ENCODE measurements at places on chromosomes 2 and 18. TPM values are rescaled to one million over a fixed set of nuclear protein-coding genes. Genes with fewer than 3 reads are reported as not detected.

TMEM17 gene
- total RNA-seq: 2.6 TPM

AGAP1 gene
- total RNA-seq: 24.7 TPM

TMEM163 gene
- total RNA-seq: 1.6 TPM

SERPINB7 gene
- not detected for total RNA-seq

GRCh38 chr2:240913810-240914644, 7.9 kb downstream of the CROCC2 start:
- no peak for DNase-seq

DNA sequence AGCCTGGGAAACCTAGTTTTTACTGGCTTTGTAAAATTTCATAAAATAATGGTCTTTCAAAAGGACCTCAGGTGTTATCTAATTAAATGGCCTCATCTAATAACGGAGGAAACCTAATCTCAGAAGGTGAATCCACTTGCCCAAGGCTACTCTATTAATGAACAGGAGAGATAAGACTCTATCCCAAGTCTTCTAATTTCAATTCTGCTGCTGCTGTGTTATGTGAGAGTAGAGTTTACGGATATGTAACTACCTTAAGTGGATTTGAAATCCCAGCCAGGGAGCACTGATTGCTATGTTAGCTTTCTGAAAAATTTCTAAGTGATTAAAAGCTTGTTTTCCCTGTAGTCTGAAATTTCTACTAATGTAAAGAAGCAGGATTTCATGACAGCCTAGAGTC, 17.2 kb upstream of the ADCY3 start:
- no peak for DNase-seq

DNA sequence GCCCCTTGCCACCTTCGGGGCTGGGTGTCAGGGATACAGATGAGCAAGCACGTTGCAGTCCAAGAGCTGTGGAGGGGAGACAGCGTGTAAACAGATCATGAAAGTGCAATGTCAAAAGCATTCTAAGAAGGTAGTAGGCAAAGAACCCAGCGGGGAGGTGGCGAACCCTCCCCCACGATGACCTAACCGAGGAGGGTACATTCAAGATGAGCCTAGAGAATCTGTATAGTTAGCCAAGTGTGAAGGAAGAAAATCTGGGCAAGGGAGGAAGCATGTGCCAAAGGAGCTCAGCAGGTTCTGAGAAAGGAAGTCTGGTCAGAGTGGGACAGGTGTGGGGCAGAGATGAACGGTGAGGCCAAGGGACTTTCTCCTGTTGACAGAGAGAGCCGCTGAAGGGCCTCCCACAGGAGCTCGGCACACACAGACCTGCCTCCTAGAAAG, 106.9 kb downstream of the SP3 start:
- no peak for DNase-seq

DNA sequence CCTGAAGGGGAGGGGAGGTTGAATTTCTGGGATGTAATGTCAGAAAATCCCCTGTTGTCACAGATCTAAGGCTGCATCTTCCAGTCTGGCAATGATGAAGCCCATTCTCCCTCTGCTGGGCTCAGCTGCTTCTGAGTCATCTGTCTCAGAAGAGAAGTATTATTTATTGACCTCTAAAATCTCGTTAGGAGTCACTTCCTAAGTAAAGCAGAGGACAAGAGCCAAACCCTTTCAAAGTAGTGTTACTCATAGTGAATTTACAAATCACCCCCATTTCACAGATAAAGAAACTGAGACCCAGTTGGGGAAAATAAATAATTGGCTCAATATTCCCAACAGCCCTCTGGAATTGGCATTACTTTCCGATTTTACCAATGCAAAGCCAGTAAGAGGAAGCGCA, 167.3 kb upstream of the SKOR2 start:
- no peak for DNase-seq

DNA sequence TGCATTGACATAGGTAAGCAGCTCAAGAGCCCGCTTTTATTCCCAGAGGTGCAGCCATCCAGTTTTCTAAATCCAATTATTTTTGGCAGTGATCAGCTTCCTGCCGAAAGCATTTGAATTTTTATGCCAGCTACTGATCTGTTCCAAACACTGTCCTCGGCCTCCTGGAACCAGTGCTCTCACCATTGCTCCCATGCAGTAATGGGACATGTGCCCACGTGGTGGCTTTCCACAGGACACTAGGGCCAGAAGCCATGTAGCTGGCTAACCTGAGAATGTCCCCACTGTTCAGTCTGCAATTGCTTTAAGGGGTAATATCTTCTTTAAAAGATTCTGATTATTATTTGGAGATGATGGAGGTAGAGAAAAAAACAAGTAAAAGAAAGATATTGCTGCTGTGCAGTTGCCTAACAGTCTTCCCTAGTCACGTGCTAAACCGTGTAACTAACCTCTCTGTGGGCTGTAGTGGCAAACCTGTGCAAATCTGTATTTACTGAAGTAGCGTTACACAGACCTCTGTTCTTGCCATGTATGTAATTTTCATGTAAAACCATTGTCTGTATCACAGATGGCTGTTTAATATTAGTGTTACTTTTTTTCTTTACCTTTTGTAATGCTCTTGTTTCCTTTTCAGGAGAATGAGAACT, 13.0 kb downstream of the GRHL1 start:
- no peak for DNase-seq

DNA sequence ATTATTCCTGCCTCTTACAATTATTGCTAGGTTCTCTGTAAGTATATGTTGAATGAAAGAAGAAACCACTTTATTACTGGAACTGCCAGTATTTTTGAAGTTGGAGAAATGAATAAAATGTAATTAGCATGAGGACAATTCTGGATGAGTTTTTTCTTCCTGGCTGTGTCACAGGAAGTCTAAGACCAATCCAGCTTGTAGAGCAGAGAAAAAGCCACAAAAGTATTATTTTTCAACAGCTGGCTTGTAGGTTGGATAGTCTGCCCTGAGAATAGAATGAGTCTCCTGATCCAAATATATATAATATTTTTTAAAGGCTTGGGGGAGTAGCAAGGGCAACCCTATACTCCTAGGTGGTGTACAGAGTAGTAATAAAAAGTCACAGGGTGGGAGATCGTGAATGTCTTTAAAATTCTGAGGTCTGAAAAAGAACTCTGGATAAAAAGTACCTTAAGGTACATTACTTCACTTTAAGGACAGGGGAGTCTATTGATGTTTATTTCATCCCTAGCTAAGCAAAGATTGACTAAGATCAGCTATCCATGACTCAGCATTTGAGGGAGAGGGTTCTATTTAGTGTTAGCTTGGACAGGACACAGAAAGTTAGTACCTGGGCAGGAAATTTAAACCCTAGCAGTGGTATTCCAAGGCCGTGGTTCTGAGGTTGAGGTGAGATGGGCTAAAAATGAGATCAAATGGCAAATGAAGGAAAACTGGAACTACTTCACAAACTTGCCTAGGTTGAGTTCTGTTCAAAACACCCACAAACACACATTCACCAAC, 31.7 kb downstream of the SLC40A1 start:
- no peak for DNase-seq

GRCh38 chr2:120631236-120631635, 104.4 kb upstream of the GLI2 start:
- no peak for DNase-seq

GRCh38 chr2:195674491-195675221, 17.6 kb downstream of the SLC39A10 start:
- no peak for DNase-seq

GRCh38 chr2:177964892-177965291, 107.7 kb downstream of the PDE11A start:
- DNase-seq: no peak

- no peak for DNase-seq
Measured at GRCh38 chr18:45687621-45688020, 36.4 kb upstream of the SLC14A1 start.

- DNase-seq: no peak
Measured at GRCh38 chr2:65281627-65282351, 54.2 kb downstream of the ACTR2 start.

DNA sequence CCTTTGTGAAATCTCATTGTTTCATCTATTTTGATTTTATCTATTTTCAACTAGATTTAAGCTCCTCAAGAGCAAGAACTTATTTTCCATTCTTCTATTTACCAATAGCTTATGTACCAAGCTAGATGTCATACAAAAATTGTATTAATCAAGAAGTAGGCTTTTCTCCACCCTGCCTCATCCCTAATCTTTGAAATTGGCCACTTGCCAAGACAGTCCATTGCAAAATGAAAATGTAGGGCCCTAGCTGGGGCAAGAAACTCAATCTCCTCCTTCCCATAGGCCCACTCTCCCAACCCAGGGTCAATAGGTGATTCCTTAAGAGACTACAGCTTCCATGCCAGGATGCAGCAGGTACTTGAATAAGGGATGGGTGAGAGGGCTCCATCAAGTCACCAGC, 39.3 kb upstream of the STPG4 start:
- no peak for DNase-seq

GRCh38 chr2:8408560-8409460, 273.0 kb upstream of the ID2 start:
- no peak for DNase-seq

- no peak for DNase-seq
Measured at GRCh38 chr2:101307950-101308431, 510 bp downstream of the RNF149 start.

DNA sequence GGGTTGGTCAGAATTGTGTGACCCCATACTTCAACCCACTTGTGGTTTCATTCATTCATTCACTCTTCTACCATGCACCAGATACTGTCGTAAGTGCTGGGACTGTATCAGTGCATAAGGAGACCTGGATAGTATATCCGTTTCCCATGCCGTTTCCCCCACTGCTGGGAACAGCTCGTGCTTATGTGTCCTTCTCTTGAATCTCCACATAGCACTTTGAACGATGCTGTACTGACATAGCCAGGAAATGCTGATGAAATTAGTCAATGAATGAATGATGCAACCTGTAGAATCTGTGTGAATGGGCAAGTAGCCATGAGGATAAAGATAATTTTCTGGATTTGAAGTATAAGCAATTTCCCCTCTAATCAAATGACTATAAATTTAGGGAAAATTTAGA, 276.1 kb downstream of the BCL2 start:
- no peak for DNase-seq

GRCh38 chr2:49714454-49714853, 560.1 kb upstream of the FSHR start:
- no peak for DNase-seq

- no peak for DNase-seq
Measured at GRCh38 chr2:18971628-18972027, 382.3 kb upstream of the NT5C1B start.

GRCh38 chr2:55899881-55900280, 23.7 kb downstream of the EFEMP1 start:
- no peak for DNase-seq

GRCh38 chr2:181334158-181334826, 122.9 kb upstream of the ITGA4 start:
- DNase-seq: no peak

- DNase-seq: no peak
Measured at GRCh38 chr2:147068071-147068470, 776.8 kb upstream of the ACVR2A start.

DNA sequence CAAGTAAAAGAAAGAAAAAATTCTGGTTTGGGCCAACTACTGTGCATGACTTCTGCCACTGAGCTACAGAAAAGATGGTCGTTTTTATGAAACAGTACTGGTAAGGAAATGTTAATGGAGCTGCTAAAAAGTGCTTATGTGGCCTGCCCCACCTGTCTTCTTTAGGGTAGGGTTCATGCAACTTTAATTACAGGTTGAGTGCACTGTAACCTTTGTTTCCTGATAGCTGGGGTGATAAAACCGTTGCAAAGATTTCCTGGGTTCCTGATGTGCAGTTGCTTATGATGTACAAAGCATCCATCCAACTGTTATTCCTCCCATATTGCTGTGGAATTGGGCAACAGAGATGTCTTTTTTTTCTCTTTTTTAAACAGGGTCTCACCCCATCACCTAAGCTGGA, 34.3 kb upstream of the PUM2 start:
- no peak for DNase-seq

DNA sequence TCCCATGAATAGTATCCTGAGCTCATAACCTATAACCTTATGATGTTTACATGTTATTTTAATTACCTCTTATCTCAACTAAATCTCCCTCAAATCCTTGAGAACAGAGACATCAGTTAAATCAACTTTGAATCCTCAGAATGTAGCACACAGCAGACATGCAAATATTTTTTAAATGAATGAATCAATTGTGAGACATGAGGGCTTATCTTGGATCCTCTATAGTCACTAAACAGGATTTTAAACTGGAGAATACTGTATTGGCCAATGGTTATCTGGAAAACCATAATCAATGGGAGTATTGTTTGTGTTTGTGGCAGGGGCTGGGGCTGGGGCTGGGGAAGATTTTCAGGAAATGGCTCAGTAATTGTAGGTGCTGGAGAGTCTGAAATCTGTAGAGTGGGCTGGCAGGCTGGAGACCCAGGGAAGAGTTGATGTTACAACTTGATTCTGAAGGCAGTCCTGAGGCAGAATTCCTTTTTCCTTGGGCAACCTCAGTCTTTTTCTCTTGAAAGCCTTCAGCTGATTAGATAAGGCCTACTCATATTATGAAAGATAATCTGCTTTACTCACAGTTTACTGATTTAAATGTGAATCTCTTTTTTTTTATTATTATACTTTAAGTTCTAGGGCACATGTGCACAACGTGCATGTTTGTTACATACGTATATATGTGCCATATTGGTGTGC, 106.3 kb downstream of the NCOA1 start:
- no peak for DNase-seq

DNA sequence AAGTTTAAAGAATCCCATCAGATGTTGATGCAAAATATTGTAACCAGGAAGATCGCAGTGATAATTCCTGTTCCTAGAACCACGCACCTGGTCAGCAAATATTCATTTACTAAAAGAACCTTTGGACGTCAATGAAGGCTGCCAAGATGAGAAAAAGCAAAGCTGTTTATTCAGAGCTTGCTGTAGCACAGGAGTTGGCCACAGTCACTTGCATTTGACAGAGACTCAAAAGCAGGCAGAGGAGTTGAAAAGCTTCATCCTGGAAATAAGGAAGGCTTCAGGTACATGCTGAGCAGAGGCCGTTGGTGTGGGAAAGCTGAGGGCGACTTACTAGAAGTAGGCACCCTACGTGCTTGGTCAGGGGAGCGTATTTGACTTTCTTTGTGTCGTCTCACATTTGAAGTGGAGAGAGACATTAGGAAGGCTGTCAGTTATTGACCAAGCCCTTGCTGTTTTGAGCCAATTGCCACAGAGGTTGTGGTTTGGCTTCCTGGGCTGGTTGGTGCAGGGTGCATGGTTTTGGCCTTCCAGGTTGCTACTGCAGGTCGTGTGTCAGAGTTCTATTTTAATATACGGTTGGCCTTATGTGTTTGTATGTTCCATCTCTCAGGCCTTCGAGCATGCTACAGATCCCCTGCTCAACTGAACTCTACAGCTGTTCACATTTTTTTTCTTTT, 289.6 kb downstream of the METTL4 start:
- no peak for DNase-seq

GRCh38 chr2:68436270-68436669, 30.8 kb downstream of the FBXO48 start:
- DNase-seq: no peak
